ENCODE measurements at places on chromosomes 5 and 9.

DNA sequence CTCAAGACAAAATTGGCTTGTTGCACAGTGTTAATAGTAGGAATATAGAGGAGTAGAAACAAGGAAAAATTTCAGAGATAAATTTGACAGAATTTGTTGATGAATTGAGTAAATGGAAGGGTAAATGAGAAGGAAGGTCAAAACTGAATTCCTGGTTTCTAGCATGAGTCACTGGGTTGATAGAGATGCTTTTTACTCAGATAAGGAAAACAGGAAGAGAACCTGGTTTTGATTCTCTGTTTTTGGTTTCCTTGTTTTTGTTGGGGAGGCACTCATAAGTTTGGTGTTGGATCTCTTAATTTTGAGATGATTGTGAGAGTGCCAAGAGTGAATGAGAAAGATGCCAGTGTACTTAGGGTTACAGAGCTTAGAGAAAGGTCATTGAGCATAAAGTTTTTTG is 7.1 kb downstream of the LRRC70 start:
- DNase-seq: no peak

DNA sequence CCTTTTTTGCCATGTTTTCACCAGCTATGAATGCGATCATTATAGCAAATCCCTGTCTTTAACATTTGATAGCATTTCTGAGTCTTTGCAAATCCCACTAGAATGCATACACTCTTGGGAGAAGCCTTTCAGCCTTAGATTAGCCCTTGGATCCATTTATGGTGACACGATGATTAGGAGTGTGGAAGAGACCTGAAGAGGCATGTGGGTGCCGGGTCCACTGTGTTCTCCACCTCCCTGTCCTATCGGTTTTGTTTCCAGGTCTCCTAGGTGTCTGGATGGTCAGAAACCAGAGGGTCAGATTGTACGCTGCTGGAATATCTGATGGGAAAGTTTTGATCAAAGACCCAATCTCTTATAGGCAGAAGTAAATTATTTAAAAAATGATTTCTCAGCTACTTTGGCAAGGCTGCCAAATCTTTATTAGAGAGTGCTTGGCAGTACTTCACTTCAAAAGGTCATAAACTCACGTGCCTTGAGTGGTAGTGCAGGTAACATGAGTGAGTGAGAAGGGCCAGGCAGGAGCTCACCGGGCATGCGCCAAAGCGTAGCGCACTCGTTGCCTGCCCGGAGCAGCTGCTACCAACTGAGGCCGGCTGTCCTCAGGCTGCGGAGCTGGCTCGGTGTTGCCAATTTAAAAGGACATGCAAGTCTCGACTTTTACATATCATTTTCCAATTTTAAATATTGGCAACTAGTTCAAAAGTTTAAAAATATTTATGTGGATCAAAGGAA is 51.3 kb downstream of the PCSK5 start:
- no peak for DNase-seq

GRCh38 chr5:155259648-155260047 is 246.1 kb downstream of the KIF4B start:
- no peak for DNase-seq

DNA sequence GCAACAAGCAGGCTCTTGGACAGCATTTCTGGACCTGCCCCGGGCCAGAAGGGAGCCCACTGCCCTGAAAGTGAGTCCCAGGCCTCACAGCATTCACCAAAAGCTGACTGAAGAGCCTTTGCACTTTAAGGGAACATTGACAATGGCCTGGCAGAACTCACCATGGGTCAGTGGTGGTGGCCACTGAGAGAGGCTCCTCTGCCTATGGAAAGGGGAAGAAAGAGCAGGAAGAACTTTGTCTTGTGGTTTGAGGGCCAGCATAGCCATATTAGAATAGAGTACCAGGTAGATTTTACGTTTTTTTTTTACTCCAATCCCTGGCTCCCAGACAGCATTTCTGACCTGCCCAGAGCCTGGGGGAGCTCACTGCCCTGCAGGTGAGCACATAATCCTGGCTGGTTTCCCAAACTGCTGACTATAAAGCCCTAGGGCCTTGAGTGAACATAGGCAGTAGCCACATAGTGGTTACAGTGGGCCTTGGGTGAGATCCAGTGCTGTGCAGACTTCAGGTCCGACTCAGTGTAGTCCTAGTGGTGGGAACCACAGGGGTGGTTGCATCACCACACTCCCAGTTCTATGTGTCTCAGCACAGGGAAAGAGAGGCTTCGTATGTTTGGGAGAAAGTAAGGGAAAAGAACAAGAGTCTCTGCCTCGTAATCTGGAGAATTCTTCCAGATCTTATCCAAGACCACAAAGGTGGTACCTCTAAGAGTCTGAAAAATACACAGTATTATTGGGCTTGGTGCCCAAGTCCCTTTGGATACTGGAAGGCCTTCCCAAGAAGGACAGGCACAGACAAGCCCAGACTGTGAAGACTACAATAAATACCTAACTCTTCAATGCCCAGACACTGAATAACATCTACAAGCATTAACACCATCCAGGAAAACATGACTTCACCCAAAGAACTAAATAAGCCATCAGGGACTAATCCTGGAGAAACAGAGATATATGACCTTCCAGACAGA is 89.5 kb downstream of the TSSK1B start:
- no peak for DNase-seq

DNA sequence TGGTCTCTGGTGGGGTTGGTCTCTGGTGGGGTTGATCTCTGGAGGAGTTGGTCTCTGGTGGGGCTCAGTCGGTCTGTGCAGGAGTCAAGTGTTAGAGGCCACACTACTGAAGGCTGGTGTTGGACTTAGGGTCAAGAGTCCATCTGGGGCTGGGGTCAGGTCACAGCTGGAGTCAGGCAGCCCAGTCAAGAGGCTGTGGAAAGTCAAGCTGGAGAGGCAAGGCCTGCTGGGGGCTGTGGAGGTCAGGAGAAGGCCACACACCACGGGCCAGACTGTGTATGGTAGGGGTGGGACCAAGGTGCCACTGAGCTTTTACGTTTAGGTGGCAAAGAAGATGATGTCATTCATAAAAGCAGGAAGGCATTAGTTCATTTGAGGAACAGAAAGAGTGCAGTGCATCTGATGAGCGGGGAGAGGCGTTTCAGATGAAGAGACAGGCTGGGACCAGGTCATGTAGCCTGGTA is 16.7 kb upstream of the CD74 start:
- DNase-seq: no peak

DNA sequence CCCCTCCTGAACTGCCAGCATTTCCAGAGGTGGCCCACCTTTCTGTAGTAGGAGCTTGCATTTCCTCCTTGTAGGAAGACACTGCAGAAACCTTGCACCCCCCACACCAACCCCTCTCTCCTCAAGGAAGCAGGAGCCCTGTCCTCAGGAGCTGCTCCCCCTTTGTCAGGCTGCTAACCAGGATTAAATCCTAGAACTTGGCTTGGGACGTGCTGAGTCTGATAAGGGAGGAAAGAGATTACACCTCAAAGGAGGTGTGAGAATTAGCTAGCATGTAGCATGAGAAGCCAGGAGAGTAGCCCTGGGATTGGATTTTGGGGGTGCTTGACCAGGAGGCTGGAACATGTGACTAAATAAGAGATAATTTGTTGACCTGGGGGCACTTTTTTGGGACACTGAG is 119.8 kb upstream of the ALDH1B1 start:
- no peak for DNase-seq

DNA sequence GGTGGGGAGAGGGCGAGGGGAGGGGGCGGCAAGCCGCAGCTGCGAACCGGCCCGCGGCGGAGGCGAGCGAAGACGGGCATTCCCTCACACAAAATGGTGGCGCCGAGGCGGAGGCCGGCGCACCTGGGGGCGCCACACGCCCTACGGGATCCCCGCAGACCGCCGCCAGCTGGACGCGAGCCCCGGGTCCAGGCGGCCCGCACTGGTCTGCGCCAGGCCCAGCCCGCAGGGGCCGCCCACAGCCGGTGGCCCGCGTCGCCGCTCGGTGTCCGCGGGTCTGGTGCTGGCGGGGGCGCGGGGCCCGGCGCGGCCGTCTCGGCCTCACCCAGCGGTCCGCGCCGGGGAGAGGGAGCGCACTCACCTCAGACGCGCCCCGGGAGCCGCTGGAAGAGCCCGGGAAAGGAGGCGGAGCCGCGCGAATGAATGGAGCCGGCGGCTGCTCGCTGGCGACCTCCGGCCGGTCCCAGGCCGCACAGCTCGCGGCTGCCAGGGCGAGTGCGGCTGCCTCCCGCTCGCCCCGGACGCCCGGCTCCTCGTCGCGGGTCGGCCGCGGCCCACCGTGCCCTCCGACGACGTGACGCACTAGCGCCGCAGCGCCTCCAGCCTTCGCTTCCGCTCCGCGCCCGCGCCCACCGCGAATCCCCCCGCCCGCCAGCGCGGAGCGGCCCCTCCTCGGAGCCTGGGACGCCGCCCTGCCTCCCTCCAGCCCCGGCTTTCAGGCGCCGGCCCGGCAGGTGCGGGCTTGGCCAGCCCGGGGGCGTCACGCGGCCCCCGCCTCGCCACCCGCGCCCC is at the start of gene FAM169A:
Gene FAM169A, minus strand, starts transcription at position 584 of the 792 bp plus-strand sequence. CDS start 24,711 bp downstream, outside the sequence.
- DNase-seq: no peak

GRCh38 chr9:8186560-8186959 is 387.0 kb upstream of the DMAC1 start:
- no peak for DNase-seq

GRCh38 chr9:93127395-93127911 is 6.6 kb downstream of the NINJ1 start:
- DNase-seq: no peak

DNA sequence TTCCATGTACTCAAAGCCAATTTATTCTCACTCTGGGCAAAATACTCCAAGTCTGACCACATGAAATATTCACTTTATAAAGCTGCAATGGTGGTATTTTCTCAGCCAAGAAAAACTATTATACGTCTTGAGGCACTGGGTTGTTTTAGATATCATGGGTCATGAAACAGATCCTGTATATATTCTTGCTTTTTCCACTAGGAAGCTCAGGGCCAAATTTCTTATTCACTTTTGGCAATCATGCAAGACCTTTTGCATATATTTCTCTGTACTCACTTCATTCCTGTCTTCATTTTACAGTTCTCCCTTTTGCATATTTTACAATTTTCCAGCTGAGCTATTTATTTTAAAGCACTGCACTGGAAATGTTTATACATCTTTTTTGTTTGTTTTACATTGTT is 49.8 kb downstream of the GABBR2 start:
- DNase-seq: no peak

GRCh38 chr9:21653589-21653988 is 148.8 kb upstream of the MTAP start:
- DNase-seq: no peak

- DNase-seq: no peak
Measured at GRCh38 chr5:94103514-94104245, 362.3 kb upstream of the POU5F2 start.

DNA sequence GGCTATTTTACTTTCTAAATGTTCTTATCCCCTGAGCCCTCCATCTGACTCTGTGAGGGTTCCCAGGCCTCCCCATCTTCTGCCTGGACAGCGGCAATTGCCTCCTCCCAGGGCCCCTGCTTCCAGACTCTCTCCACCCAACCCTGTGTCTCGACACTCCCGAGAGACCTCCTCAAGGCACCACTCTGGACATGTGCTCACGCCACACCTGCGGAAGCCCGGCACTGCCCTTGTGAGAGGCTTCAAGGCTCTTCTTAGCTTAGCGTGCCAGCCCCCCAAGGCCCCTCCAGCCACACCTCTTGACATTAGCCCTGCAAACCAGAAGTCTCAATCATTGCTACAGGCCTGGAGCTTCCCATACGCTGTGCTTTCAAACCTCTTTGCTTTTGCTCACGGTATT is 124.1 kb downstream of the CRB2 start:
- DNase-seq: no peak

GRCh38 chr5:143195491-143195890 is 208.0 kb downstream of the NR3C1 start:
- no peak for DNase-seq

DNA sequence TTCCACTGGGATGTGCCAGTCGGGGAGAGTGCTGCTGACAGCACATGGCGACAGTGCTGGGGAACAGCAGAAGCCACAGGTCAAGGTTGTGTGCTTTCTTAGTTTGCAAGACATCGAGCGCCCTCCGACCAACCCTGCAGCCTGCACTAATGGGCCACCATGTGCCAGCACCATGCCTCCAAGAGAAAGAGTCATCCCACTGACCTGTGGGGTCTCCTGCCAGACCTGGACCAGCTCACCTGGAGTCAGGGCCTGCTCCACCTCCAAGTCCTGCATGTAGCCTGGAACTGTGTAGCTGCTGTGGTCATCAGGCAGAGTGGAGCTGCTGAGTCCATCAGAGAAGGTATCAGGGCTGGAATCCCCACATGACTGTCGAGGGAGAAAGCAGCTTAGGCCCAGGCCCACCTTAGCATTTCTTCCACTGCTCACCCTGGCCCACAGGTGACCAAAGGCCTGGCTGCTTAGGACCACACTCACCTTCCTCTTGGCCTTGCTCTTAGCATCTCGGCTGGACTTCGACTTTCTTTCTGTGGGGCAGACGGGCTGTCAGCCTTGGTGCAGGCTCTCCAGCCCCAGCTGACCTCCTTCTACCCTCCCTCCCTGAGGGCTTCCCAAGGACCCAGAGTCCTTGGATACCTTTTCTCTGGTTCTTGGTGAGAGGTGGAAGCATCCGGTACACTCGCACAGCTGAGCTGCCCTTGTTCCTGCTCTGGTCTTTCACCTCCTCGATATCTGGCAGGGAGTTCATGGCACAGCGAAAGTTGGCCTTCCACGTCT is 4.1 kb downstream of the IRF1 start:
- no peak for DNase-seq

GRCh38 chr5:1729641-1730486 is 69.8 kb downstream of the MRPL36 start:
- DNase-seq: no peak

- DNase-seq: no peak
Measured at GRCh38 chr5:35087991-35088390, 40.2 kb upstream of the AGXT2 start.

GRCh38 chr9:121667214-121667613 is 15.8 kb downstream of the DAB2IP start:
- DNase-seq: no peak

GRCh38 chr9:136533775-136534157 is 12.1 kb downstream of the NOTCH1 start:
- no peak for DNase-seq

GRCh38 chr9:122042056-122042455 is 51.1 kb downstream of the TTLL11 start:
- no peak for DNase-seq

- no peak for DNase-seq
Measured at GRCh38 chr5:36441280-36441679, 139.6 kb upstream of the RANBP3L start.

DNA sequence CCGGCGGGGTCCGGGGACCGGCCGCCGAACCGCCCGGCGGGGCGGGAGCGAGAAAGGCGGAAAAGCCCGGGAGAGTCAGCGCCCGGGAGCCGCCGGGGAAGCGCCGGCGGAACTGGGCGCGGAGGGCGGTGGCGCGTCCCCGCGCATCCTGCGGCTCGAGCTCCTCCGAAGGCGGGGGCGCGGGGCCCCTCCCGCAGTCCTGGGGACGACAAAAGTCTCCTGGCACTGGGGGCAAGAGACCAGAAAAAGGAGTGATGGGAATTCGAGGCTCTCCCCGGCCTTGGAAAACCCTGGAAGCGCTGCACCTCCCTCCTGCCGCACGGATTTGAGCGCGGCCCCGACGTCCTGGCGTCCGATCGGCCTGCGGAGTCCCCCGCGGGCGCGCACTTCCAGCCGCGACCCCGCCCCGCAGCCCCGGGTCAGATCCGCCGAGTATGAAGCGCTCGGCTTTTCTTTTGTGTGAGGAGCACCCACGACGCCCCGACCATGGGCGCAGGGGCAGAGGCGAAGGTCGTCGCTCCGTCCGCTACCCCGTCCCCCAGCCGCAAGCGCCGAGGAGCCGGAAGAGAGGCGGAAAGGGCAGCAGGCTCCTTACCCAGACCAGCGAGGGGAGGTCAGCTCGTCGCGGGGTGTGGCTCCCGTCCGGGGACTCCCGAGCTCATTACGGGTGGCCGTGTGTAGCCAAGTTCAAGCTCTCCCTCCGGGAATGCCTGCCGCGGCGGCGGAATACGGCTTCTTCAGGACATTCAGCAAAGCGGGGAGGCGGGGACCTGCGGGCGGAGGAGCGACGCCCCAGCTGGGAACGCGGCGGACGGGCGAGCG is at the start of gene EPB41L4A:
Gene EPB41L4A, minus strand, starts transcription at position 114 of the 822 bp plus-strand sequence. CDS start 238 bp downstream, outside the sequence.
- DNase-seq: peak; percentile 19
